ENCODE measurements at places on chromosomes 4 and X. TPM values are rescaled to one million over a fixed set of nuclear protein-coding genes. Genes with fewer than 3 reads are reported as not detected.

XK gene
- total RNA-seq = under 0.01 TPM

SYTL5 gene
- 4.3 TPM for total RNA-seq

EGF gene
- total RNA-seq = 4.2 TPM

CT45A2 gene
- not detected for total RNA-seq

SLIT2 gene
- 12.7 TPM for total RNA-seq

AP1S2 gene
- total RNA-seq = 160 TPM

PAGE5 gene
- total RNA-seq = 41.0 TPM

LEF1 gene
- total RNA-seq = 31.6 TPM

GSX2 gene
- not detected for total RNA-seq

GIMD1 gene
- total RNA-seq = not detected

GRCh38 chr4:158164768-158165213 is 8.0 kb downstream of the GASK1B start:
- DNase-seq = no peak

DNA sequence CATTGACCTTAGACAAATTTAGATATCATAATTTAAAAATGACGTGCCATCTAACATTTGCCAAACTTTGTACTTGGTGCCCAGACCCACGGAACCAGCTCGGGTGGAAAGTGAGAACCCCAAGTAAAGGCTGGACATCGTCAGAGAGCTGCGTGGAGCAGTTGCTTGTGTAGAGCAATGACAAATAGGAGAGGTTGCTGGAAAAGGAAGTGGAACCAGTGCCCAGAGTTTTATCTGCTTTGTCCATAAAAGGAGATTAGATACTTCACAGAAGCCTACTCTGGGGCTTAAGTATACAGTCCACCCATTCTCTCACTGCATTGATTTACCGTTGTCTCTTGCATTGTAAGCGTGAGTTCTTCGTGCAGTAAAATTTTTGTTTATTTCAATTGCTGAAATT is 5.4 kb upstream of the TBC1D1 start:
- DNase-seq = peak; percentile 20

GRCh38 chr4:23930750-23931488 is 41.1 kb upstream of the PPARGC1A start:
- peak; percentile 78 for DNase-seq

DNA sequence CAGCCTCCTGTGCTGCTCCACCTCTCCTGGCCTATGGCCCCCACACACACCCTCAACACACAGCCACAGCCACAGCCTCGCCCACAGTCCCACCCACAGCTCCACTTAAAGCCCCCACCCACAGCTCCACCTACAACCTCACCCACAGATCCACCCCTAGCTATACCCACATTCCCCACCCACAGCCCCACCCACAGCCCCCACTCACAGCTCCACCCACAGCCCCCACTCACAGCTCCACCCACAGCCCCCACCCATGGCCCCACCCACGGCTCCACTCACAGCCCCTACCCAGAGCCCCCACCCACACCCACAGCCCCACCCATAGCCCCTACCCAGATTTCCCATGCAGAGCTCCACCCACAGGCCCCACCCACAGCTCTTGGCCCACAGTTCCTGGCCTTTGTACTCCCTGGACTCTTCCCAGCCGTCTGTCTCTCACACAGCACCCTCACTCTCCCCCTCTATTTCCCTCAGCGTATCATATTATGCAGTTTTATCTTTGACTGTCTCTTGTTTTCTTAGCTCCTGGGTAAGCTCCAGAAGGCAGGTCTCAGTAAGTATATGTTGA is 322.5 kb downstream of the EVC2 start:
- DNase-seq = no peak

DNA sequence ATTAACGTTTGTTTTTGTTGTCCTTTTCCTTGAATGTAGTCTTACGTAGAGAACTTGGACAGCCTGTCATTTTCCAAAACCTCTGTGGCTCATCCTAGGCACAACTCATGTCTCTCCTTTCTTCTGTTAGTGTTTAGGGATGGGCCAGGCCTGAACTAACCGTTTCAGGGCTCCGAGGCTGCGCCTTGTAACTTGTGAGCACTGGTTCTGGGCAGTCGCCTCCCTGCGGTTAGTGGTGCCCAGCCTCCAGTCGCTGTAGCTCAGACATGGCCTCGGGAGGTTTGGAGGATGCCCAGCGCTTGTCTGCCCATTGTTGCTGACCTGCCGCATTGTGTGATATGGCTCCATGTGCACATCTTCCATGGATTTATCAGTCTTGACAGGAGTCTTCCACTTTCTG is 32.8 kb downstream of the TMEM131L start:
- peak; percentile 54 for DNase-seq

DNA sequence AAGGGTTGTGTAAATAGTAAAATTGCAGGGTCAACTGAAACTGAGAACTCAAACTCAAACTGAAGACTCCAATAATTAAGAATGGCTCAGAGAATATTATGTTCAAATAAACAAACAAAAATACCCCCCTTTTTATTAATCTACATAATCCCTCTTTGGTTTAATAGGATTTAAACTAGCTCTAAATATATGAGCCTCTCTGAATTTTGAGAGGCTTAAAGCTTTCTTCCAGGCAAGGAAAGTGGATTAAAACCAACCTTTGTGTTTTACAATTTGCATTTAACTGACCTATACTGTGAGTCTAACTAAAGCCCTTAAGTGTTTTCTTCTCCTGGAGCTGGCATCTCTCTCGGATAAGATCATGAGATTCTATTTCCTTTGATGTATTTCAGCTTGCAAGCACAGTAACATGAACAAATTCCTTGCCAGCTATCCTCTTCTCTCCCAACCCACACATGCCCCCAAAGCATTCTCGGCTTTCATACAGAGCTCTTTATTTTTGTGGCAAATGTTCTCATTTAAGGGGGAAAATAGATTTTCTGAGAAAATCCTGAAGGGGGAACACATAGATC is 1310.8 kb upstream of the AGA start:
- DNase-seq = no peak

- no peak for DNase-seq
Measured at GRCh38 chr4:83121246-83121645, 6.7 kb upstream of the PLAC8 start.

- DNase-seq = no peak
Measured at GRCh38 chrX:74922922-74923543, 2.2 kb downstream of the NEXMIF start.

DNA sequence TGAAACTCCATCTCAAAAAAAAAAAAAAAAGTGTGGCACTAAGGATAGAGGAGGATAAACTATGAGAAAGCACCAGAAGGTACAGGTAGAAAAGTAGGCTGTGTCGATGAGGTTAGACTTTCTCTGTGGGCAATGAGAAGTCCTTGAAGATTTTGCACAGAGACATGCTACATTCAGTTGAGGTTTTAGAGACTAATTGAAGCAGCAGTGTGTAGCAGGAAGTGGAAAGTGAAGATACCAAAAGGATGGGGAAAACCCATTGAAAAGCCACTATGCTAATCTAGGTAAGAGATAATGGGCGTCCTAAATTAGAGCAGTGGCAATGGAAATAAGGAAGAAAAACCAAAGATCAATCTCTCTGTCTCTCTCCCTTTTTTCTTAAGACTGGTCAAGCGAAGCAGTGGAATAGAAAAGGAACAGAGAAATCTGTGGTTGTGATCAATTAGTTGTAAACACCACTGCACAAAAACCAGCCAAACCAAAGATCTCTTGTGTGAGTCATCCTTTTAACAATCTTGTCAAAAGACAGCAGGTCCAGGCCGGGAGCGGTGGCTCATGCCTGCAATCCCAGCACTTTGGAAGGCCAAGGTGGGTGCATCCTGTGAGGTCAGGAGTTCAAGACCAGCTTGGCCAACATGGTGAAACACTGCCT is 3.5 kb downstream of the SPINK2 start:
- no peak for DNase-seq

- DNase-seq = peak; percentile 97
Measured at GRCh38 chrX:19673375-19674040, 158.2 kb upstream of the MAP3K15 start.

- no peak for DNase-seq
Measured at GRCh38 chr4:32499171-32499570, 1779.0 kb downstream of the PCDH7 start.

GRCh38 chr4:5034206-5034605 is 14.9 kb upstream of the CYTL1 start:
- DNase-seq = no peak

- peak; percentile 86 for DNase-seq
Measured at GRCh38 chrX:3520982-3521381, 174.5 kb upstream of the MXRA5 start.

DNA sequence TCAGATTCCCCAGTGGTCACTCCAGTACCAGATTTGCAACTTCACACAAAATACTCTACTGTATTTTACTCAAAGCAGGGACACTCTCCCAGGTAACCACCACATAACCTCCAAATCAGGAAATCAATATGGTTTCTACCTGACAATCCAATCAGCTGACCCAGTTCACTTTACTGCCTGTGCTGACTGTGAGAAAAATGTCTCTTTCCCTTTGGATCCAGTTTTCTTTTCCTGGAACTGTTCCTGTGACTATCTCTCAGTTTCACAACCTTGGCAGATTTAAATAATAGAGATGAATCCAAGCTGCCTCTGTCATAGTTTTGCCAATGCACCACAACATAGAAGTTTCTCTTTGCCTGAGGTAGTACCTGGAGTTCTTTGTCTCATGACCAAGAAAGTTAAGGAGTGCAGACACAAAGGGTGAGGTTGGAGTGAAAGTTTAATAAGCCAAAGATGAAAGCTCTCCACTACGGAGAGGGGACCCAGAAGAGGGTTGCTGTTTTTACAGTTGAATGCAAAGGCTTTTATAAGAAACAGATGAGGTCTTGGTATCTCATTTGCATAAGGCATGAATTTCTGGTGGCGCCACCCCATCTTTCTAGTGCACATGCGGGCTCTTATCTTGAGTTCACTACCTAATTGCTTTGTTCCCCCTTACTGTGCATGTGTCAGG is 29.7 kb upstream of the IL9R start:
- DNase-seq = no peak

GRCh38 chr4:177119021-177119471 is 190.6 kb upstream of the NEIL3 start:
- no peak for DNase-seq

- no peak for DNase-seq
Measured at GRCh38 chr4:181289198-181289597, 954.0 kb upstream of the TENM3 start.

- no peak for DNase-seq
Measured at GRCh38 chr4:22471999-22472461, 43.8 kb downstream of the ADGRA3 start.

GRCh38 chr4:17846266-17846665 is 35.5 kb downstream of the NCAPG start:
- no peak for DNase-seq

- no peak for DNase-seq
Measured at GRCh38 chr4:69849969-69850368, 10.0 kb downstream of the SULT1E1 start.

- DNase-seq = no peak
Measured at GRCh38 chrX:153690466-153690865, 2.7 kb downstream of the SLC6A8 start.

GRCh38 chr4:177778623-177779022 is 336.4 kb upstream of the AGA start:
- no peak for DNase-seq

GRCh38 chr4:145043306-145043705 is 54.7 kb downstream of the ANAPC10 start:
- DNase-seq = no peak
